ENCODE measurements at places on chromosomes 2 and 18.

DNA sequence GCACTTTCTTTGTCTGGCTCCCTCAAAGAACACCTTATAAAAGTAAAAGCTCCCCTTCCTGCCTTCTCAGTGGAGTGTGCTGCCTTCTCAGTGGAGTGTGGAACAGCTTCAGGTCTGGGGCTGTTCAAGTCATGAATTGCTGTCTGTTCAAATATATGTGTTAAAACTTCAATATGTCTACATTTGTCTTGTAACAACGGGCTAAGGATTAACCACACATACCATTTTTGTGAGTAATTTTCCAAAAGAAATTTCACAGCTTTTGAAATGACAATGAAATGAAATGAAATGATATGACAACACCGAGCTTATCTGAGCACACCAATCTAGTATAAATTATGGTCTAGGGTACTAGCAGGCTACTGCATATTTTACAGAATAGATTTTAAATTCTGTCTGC lies 42.9 kb downstream of the CABYR start:
- DNase-seq: no peak

DNA sequence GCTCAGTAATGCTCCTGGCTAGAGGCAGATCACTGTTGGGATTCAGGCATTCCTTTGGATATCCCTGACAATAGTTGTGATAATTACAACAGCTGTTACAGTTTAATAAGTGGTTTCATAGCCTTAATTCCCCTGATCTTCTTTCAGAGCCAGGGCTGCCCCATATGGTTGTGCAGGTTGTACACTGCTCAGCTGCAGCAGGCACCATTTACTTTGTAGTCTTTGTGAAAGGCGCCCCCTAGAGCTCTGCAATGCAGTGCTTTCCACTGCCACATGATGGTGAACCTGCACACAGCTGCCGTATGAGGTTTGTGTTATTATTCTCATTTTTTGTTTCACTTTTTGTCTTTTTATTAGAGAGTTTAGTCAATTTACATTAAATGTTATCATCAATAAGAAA lies 239.1 kb downstream of the KCNS3 start:
- no peak for DNase-seq

GRCh38 chr2:42180300-42180699 lies 11.1 kb downstream of the EML4 start:
- DNase-seq: no peak

DNA sequence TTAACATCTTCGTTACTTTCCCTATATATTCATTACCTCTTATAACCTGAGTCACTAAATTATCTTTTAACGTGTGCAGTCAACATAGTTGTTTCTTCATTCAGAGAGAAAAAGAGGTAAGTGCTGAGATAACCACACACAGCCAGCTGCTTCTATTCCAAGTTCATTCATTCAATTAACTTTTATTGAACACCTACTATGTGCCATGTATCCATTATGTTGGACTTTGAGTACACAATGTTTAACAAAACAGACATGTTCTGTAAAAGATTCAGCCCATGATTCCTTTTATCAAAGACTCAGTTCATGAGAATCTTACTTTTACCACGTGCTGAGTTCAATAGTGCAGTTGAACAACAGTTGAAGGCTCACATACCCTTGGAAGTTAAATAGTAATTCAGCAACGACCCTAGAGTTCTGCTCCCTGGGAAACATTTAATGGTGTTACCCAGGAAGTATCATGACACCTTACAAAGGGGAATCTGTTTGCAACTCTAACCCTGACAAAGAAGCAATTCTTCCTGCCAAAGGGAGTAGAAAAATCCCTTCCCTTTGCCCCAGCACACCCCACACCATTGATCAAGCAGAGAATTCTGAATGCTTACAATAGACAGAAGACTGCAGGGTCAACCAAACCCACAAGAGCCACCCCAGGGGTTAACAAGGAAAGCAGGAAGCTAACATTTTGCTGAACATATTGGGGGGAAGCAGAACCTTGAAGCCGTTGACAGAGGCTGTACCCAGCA lies 595.8 kb downstream of the STK39 start:
- no peak for DNase-seq

DNA sequence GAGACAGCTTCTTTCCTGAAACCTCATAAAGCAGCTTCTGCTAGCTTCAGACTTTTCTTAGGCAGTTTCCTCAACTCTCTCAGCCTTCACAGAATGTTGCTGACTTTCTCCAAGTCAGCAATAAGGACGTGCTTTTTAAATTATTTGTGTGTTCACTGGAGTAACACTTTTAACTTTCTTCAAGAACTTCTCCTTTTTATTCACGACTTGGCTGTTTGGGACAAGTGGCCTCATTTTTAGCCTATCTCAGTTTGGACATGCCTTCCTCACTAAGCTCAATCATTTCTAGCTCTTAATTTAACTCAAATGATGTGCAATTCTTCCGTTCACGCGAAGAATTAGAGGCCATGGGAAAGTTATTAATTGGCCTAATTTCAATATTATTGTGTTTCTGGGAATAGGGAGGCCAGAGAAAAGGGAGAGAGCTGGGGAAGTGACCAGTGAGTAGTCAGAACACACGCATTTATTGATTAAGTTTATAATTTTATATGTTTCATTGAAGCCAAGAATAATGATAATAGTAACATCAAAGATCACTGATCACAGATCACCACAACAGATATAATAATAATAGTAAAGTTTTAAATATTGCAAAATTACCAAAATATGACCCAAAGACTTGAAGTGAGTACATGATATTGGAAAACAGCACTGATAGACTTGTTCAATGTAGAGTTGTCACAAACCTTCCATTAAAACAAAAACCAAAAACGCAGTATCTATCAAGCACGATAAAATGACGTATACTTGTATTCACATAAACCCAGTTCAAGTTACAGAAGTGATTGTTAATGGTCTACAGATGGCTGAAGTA lies 4.8 kb downstream of the REG1A start:
- DNase-seq: no peak

GRCh38 chr2:152055366-152056108 lies 43.3 kb downstream of the CACNB4 start:
- no peak for DNase-seq

Measured in omental fat pad (tissue), 4 donors.